Right renal pelvis (tissue), 4 donors: ENCODE measurements at places on chromosomes 16 and 17.
A peak's percentile ranks its signal among the peaks of the same experiment; 100 is the strongest.

DNA sequence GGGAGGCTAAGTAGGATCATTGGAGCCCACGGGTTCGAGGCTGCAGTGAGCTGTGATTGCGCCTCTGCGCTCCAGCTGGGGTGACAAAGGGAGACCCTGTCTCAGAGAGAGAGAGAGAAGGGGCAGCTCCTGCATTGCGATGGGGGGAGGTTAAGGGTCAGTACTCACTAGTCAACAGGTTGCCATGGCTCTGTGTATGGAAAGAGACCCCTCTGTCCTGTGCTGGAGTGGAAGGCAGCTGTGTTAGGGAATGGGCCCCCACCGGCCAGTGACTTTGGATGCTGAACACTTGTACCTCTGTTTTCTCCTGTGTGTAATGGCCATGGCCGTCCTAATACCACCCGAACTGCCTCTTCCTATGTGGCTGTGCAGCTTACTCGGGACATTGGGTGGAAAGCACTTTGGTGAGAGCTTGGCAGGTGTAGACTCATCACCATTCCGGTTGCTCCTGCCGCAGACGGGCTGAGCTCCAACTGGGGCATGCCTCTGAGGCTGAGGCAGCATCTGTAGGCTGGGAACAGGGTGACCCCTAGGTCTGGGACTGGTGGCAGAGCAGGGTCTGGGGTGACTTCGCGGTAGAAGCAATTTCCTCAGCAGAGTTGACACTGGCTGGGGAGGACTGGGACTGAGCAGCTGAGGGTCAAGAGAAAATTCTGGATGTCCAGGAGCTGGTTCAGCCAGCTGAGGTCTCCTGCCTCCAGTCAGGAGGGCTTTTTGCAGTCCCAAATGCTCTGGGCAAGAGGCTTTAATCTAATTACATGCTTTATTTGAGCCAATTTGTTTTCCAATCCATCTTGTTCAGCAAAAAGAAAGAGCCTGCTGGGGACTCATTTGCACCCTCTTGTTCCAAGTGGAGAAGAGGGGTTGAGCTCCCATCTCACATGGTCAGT is 184.5 kb downstream of the NTN1 start:
- DNase-seq = no peak

GRCh38 chr16:6558126-6558525 is 774.5 kb upstream of the RBFOX1 start:
- DNase-seq = no peak

DNA sequence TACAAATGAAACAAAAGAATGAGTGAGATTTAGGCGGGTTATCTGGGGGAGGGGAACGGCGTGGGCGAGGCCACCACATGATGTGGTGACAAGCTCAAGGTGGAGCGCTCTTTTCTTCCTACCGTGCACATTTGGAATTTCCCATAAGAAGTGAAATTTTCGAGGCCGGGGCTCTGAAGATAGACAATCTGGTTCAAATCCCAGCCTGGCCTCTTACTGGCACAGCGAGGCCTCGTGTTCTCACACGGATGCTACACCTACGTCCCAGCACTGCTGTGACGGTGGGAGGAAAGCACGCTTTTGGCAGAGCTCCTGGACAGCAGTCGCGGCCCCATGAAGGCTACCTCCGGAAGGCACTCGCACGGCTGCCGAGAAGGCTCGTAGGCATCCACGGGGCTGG is 25.2 kb downstream of the ZDHHC7 start:
- DNase-seq = no peak

- no peak for DNase-seq
Observed at GRCh38 chr16:55444754-55445485, 34.1 kb upstream of the MMP2 start.

- no peak for DNase-seq
Observed at GRCh38 chr17:71760062-71760720, 360.6 kb upstream of the SOX9 start.

DNA sequence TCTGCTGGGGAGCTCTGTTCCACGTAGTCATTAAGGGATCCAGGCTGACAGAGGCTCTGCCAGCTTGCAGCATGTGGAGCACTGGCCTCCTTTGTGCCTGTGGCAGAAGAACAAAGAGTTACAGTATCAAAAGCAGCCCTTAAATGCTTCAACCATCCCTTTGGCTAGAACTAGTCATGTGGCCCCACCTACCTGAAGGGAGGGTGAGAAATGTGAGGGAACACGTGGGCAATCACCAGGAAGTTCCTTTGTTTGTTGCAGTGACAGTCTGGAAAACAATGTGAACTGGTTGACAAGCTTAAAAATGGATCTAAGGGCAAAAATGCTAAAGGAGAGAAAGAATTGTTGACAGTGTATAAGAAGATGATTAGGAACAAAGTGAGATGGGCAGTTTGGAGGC is 290.4 kb upstream of the HSBP1 start:
- no peak for DNase-seq

GRCh38 chr17:16915752-16916556 is 56.0 kb downstream of the TNFRSF13B start:
- peak; percentile 15 for DNase-seq
